Activated T-cell treated with anti-CD3 and anti-CD28 coated beads, Interleukin-2, amount 50 U/mL, for 72 hours (primary cell): ENCODE measurements at places on chromosomes 16 and 17. TPM values are rescaled to one million over a fixed set of nuclear protein-coding genes. Genes with fewer than 3 reads are reported as not detected.
A peak's percentile ranks its signal among the peaks of the same experiment; 100 is the strongest.

DNA sequence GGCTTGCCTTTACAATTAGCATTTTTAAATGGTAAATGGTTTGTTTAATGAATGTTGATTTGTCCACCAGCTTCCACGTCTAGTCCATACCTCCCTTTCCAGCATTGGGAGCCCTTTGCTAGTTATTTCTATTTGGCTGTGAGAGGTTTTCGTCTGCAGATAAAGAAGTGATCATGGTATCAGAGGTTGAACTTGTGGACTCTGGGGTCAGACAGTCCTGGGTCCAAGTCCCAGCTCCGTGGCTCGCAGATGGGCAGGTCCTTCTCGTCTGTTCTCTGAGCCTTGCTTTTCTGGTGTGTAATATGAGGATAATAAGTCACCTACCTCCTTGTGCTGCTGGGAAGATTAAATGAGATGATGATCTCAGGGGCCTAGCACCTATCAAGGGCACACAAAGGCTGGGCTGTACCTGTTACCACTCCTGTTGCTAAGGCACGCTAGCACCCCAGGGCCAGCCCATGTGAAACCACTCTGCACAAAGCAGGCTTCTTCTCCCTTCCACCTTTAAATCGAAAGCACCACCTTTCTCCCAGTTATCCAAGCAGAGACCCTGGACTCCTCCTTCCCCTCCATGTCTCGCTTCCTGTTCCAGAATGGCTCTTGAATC lies 103.9 kb downstream of the GNAO1 start:
- DNase-seq: no peak

- DNase-seq: peak; percentile 73
These were observed 4.3 kb upstream of the APRT start for GRCh38 chr16:88815901-88816589.

DNA sequence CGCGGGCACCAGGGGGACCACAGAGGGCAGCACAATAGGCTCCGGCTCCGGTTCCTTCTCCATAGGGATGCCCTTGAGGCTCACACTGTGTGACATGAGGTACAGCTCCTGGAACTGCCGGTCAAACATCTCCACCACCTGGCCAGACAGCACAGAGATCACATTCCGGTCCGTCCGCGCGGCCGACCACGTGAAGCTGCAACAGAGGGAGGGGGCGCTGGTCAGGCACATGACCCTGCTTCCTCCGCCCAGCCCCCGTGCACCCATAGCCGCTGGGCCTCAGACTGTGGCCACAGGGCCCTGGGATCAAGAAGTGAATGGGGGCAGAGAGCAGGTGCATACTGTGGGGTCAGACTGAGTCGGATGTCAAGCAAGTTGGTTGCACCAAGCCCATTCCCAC lies 25.9 kb downstream of the FAM83G start:
- no peak for DNase-seq

DNA sequence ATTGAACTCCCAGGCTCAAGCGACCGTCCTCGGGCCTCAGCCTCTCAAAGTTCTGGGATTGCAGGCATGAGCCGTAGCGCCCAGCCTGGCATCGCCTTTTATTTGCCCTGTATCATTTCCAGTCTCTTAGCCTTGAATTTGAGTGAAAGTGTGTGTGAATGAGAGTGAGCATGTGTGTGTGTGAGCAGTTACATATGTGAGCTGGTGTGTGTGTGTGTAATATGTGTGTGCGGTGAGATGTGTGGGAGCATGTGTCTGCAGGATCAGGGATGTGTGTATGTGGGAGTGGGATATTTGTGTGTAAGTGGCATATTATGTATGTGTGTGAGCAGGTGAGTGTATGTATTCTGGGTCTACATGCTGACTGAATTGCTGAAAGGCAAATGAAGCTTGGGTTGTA lies 5.5 kb downstream of the RAB11FIP3 start:
- DNase-seq: no peak

DNA sequence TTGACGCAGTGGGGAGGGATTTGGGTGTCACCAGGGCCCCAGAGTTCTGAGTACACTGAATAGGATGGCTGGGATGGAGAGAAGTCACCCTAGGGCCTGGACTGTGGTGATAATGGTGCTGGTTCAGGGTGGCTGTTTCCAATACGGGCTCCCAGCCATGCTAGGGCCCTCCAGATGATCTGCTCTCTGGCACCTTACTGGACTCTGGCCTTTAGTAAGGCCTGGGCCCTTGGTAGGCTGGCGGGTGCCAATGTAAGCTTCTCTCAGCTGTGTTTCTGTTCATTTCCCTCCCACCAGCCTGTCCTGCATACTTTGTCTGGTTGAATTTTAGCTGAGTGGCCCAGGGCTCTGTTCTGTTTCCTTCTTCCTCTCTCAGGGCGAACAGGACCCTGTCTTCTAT lies 2.8 kb downstream of the PLA2G15 start:
- DNase-seq: no peak

- no peak for DNase-seq
These were observed 475.9 kb downstream of the GRIN2A start for GRCh38 chr16:9706217-9706836.

- DNase-seq: no peak
These were observed 66.3 kb upstream of the CDH8 start for GRCh38 chr16:62102588-62102987.

DNA sequence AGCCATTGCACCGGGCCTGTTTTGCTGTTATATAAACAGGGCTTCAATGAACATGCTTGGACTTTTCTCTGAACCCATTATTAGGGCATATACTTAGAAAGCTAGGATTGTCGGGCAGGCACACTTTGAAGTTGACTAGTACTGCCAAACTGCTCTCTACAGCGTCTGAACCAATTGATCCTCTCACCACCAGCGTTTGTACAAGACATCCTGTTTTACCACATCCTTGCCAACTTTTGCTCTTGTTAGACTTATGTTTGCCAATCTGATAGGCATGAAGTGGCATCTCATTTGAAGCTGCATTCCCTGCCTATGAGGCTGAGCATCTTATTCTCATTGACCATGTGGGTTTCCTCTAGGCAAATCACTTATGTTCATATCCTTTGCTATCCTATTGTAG lies 7.4 kb upstream of the PPP1R9B start:
- no peak for DNase-seq

DNA sequence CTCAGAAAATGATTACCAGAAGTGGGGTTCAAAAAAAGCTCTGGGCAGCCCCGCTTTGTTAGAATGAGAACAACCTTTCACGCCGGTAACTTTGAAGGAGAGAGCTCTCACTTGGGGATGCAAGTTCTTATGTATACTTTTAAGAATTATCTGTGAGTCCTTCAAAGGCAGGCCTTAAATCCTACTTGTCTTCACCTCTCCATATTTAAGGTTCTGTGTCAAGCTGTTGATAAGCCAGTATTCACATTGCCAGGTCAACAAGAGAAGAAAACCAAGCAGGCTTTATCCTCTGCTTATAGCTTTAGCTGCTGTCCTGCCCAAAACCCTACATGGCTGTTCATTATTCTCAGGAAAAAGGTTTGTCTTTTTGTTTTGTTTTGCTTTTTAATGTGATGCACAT lies 42.9 kb downstream of the CDRT4 start:
- no peak for DNase-seq

GRCh38 chr17:29176558-29177351 lies 3.4 kb downstream of the MYO18A start:
- DNase-seq: peak; percentile 62

- no peak for DNase-seq
These were observed 61.9 kb downstream of the BANP start for GRCh38 chr16:88013091-88013609.

DNA sequence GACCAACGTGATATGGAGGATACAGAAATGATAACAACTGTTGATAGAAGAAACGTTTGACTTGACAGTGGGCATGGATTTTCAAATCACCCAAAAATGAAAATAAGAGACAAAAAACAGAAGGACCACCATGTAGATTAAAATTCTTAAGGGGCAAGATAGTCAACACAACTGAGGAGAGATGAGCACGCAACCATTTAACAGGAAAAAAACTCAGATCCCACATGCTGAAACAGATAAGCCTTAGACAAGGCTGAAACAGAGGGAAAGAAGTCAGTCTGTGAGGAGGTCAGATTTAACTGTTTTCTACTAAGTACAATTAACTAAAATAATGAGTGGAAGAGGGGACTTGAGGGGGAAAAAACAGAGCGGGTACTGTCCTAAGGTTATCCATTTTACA lies 21.2 kb downstream of the RNF43 start:
- no peak for DNase-seq

DNA sequence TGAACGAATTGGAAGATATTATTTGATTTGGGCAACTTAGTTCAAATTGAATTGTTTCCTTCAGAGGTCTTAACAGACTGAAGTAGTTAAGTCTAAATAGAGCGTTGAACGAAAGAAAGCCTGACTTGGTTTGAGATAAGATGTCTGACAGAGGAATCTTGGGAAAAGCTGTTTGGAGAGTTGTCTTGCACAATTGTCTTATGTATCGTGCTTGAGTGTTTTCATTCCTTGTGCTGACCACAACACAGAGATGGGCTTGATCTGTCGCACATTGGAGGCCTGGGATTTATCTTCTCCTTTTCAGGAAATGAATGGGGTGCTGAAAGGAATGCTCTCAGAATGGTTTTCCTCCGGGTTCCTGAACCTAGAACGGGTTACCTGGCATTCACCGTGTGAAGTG lies 7.8 kb downstream of the MLYCD start:
- DNase-seq: no peak

GRCh38 chr17:42337442-42337841 lies 49.1 kb downstream of the STAT5A start:
- peak; percentile 89 for DNase-seq

- no peak for DNase-seq
These were observed 34.0 kb downstream of the WSB1 start for GRCh38 chr17:27327871-27328270.

DNA sequence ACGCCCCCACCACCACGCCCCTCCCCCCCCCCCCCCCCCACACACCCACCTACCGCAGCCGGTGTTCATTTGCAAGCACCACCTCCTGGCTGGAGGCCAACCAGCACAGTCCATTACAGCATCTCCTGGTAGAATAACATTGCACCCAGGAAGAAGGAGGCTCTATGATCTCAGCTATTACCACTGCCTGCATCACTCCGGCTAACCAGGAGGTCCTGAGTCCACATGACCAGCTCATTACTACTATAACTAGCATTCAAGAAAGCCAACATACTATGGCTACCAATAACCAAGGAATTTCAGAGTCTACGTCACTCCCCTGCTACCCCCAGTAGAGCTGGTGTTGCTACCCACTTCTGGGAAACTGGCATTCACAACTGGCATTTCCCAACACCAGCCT lies 81.1 kb upstream of the ALOX12 start:
- no peak for DNase-seq

DNA sequence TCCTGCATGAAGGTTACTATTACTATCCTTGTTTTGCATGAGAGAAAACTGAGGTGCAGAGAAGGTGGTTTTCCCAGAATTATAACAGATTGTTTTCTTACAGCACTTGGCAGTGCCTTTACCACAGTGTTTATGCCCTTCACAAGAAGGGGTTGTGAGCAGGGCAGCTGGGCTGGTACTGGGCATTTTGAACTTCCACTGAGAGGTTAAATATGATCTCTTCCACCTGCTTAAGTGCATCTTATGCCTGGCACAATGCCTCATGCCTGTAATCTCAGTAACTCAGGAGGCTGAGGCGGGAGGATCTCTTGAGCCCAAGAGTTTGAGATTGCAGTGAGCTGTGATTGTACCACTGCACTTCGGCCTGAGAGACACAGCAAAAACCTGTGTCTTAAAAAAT lies 36.2 kb downstream of the NDE1 start:
- no peak for DNase-seq

GRCh38 chr16:78704416-78704815 lies 605.0 kb downstream of the WWOX start:
- no peak for DNase-seq

- DNase-seq: no peak
These were observed 15.1 kb upstream of the CSNK2A2 start for GRCh38 chr16:58212824-58213655.

- no peak for DNase-seq
These were observed 441.3 kb downstream of the SHISA9 start for GRCh38 chr16:13342675-13343074.

DNA sequence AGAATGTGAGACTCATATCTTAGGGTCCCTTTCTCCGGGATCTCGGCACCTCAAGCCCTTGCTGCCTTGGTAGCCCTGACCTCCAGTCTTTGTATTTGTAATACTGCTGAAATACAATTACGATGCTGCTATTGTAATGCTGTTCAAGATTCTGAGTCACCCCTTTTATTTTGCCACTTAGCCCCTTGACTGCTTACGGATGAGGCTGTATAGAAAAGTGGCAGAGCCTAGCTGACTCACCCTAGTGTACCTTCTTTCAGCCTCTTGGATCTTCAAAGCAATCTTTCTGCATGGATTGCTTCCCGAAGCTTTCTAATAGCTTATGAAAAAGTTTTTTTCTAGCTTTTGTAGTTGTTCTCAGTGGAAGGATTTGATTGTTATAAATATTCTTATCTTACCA lies 187.9 kb downstream of the KCNJ2 start:
- no peak for DNase-seq

- DNase-seq: no peak
These were observed 12.2 kb upstream of the VAT1L start for GRCh38 chr16:77775911-77776909.

- DNase-seq: no peak
These were observed 50.0 kb downstream of the SHISA9 start for GRCh38 chr16:12951392-12951791.

- DNase-seq: no peak
These were observed 9.4 kb upstream of the HP start for GRCh38 chr16:72044825-72045359.

DNA sequence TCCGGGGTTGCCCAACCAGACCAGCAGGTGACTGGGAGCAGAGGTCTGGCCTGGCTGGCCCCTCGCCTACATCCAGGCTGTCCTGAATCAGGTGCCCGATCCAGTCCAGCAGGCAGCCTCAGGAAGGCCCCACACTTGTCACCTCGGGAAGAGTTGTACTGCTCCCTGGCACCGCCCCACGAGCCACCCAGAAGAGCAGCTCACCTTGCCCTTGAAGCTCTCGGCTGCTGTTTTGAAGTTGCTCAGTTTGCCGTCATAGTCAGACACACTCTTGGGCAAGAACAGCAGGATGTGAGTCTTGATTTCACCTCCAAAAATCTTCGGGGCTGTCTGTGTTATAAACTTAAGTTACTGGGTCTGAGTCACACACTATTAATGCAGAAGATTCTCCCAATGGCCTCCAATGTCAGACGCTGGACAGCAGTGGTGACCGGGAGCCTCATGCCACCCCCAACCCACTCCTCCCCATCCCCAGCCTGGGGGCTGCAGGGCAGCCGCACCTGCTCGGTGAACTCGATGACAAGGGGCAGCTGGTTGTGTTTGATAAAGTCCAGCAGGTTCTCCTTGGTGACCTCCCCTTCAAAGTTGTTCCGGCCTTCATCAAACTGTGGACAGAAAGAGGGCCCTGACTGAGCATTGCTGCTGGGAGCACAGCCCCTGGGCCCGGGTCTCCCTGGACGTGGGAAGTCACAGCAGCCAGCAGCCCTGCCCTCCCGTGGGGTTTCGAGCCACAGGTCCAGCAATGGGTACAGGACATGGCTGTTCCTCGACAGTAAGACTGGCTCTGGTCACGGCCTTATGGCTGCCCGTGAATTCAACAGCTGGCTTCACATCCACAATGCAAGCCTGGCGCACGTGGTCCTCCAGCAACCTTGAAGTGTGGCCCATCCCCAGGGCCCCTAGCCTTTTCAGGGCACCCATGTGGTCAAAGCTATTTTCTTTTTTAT lies 12.2 kb upstream of the PPP1R27 start:
- DNase-seq: no peak

The AOC2 gene
- total RNA-seq: 8.8 TPM

The ATP2A1 gene
- 8.4 TPM for total RNA-seq

The FSCN2 gene
- 0.95 TPM for total RNA-seq

The PIK3R5 gene
- total RNA-seq: 45.4 TPM

The ETV4 gene
- total RNA-seq: 1.2 TPM

The ZNF688 gene
- 14.5 TPM for total RNA-seq

The EFCAB13 gene
- total RNA-seq: 9.0 TPM

The SLFN12L gene
- total RNA-seq: 73.6 TPM

The HOXB5 gene
- not detected for total RNA-seq

The CMTM2 gene
- 0.31 TPM for total RNA-seq

The MAPT gene
- total RNA-seq: 0.86 TPM
